MCF 10A (cell line): ENCODE measurements at places on chromosomes 6 and 20.

DNA sequence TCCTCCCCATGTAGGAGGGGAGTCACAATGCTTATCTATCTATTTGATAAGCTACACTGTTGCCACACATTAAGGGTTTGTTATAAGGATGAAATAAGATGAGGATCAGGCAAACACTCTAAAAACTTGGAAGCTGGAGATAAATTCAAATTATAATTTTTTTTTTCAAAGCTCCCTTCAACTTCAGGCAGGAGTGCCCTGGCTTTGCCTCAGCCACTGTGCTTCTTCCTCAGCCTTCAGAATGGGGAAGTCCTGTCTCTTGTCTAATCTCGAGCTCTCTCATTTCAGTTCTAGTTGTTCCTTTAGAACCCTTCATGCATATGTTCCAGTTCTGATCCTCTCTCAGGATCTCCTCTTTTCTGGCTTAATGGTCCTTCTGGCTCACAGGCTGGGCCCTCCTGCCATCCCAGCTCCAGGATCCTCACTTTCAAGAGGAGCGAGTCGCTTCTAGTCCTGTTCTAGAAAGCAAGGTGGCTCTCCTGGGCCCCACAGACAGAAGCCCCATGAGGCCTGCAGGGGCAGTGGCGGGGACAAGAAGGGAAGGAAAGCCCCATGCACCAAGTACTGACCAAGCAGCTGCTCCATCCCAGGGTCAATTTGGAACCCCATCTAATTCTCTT, 164.3 kb downstream of the VEGFA start:
- DNase-seq: no peak
- H3K4me3 ChIP-seq: no peak overlapping the region
- no peaks in the 10 kb centered on the region for H3K27me3 ChIP-seq

- no peak for DNase-seq
- peaks cover 84% of the 10 kb centered on the region for H3K36me3 ChIP-seq
- no peak overlapping the region for H3K4me3 ChIP-seq
- no peaks in the 10 kb centered on the region for H3K27me3 ChIP-seq
- peak overlapping the region; percentile 19 for H3K27ac ChIP-seq
Measured at GRCh38 chr6:160071805-160072690, 49.6 kb upstream of the SLC22A1 start.

DNA sequence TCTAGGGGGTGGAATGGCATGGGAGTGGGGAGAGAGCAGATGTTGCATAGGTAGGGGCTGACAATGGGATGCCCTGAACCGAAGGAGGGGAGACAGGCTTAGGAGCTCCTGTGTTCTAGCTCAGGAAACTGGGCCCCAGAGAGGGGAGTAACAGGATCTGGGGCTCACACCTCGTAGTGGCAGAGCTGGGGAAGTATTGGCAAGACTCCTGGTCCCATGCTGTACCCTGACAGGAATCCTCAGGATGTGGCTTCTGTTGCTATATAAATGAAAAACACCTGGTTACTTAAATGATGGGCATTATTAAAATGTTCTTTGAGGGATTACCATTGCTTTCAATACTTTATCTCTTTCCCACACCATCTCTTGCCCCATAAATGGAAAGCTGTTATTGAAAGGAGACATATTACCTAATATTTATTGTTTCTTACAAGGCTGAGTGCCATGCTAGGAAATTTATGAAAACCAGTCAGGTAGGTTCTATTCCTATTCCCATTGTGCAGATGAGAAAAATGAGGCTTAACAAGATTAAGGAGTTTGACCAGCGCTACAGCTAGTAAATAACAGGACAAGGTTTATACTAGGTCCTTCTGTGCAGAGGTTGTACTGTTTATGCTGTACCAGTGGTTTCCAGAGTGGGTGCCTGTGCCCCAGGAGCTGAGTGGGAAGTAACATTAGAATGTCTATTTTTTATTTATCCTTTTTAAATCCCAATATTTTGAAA, 35.3 kb upstream of the TCP11 start:
- no peak overlapping the region for H3K27ac ChIP-seq
- H3K27me3 ChIP-seq: no peaks in the 10 kb centered on the region
- DNase-seq: no peak
- no peaks in the 10 kb centered on the region for H3K36me3 ChIP-seq
- H3K4me1 ChIP-seq: peaks cover 30% of the 10 kb centered on the region

DNA sequence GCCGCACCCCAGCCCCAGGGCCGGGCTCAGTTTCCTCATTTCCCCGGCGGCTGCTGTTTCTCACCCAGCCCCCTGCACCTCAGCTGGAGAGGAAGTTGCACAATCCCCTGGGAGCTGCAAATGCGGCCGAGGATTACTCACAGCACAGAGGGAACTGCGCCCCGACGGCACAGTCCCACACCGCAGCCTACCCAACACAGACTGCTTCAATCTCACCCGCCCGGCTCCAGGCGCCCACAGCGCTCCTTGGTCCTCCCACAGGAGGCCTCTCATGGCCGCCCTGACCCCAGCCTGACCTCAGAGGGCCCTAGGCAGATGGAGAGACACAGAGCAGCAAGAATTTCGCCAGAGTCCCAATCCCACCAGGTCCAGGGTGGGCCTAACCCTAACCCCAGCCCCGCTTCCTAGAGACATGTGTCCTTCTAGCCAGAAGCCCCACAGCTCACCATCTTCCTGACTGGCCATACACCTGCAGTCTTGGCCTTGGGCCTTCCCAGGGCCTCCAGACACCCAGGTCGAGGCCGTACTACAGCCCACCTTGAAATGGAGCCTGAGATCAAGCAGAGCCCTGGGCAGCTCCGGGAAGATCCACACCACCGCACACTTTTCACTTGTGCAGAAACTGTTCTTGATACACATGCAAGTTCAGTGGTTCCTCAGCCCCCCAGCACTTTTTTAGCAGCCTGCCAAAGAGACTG, 11.7 kb downstream of the TFEB start:
- peaks cover 6% of the 10 kb centered on the region for H3K36me3 ChIP-seq
- no peaks in the 10 kb centered on the region for H3K27me3 ChIP-seq
- peak; percentile 92 for DNase-seq
- H3K27ac ChIP-seq: peak overlapping the region; percentile 94
- peak overlapping the region; percentile 54 for H3K4me3 ChIP-seq

DNA sequence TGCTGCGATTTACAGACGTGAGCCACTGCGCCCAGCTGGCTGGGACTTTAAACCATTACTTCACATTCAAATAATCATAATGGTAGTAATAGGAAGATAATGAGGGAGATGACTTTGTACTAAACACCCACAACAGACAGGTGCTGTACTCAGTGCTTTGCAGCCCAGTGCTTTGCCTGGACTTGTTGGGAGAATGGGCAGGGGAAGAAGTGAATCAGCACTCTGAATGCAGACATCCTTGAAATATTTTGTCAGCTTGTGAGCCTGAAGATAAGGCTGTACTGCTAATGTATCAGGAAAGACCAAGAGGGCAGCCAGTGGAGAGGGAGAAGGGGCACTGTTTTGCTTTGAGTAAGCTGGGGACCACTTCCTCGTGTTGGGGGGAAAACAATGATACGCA, 17.4 kb downstream of the NKX2-2 start:
- no peak overlapping the region for H3K4me3 ChIP-seq
- H3K27me3 ChIP-seq: peaks cover 13% of the 10 kb centered on the region
- H3K4me1 ChIP-seq: peaks cover 6% of the 10 kb centered on the region
- H3K27ac ChIP-seq: peak overlapping the region; percentile 91
- H3K36me3 ChIP-seq: no peaks in the 10 kb centered on the region

DNA sequence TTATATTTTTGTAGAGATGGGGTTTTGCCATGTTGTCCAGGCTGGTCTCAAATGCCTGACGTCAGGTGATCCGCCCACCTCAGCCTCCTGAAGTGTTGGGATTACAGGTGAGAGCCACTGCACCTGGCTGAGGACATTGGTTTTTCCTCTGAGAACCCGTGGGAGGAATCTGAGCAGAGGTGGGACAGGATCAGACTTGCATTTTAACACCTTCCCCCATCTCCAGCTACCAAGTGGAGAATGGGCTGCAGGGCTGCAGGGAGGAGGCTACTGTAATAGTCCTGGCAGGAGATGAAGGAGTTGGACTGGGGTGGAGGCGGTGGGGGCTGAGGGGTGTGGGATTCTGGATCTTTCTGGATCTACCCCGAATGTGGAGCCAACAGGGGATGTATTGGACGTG, 24.5 kb downstream of the FAM110A start:
- peaks cover 6% of the 10 kb centered on the region for H3K36me3 ChIP-seq
- no peak overlapping the region for H3K4me3 ChIP-seq
- DNase-seq: peak; percentile 90
- peak overlapping the region; percentile 63 for H3K27ac ChIP-seq
- H3K27me3 ChIP-seq: no peaks in the 10 kb centered on the region

DNA sequence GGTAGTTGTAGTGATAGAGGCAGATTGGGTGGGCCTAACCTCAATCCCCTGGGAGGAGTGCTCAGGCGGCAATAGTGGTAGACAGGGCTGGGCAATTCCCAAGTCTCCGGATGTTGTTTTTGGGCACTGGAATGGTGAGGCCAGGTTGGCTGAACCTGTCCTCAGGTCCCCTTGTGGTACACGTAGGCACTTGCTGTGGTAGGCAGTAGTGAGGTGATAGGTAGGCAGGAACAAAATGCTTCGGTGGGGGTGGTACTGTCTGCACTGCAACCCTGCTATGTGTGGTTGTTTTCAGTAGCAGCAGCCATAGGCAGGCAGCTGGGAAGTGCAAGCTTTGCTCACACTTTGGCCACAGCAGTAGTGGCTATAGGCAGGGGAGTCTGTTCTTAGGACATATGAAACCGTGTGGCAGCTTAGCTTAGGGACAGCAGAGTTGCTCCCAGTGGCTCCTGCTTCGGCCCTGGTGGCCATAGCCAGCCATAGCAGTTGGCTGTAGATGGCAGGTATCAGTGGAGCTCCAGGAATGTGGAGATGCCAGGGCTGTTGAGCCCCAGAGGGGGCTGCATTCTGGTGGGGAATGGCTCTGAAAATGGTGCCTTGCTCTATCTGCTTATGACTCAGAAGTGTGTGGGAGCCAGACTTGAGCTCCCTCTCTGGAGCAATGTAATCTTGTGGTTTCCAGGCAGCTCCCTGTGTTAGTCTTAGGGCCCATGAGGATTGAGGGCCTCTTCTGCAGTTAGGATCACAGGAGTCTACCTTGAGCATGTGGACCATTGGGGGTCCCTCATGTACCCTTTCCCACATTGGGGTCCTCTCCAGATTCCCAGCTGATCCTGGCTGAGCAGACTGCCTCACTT, 241.8 kb upstream of the BMP2 start:
- no peak for DNase-seq
- no peak overlapping the region for H3K4me3 ChIP-seq
- no peaks in the 10 kb centered on the region for H3K36me3 ChIP-seq
- no peaks in the 10 kb centered on the region for H3K27me3 ChIP-seq
